CD8-positive, alpha-beta memory T cell (primary cell): ENCODE measurements at places on chromosomes 16 and 17. TPM values are rescaled to one million over a fixed set of nuclear protein-coding genes. Genes with fewer than 3 reads are reported as not detected.

- no peak for DNase-seq
Measured at GRCh38 chr16:2270070-2270462, 2.1 kb upstream of the RNPS1 start.

- no peak for DNase-seq
Measured at GRCh38 chr17:37824534-37825485, 80.0 kb upstream of the HNF1B start.

DNA sequence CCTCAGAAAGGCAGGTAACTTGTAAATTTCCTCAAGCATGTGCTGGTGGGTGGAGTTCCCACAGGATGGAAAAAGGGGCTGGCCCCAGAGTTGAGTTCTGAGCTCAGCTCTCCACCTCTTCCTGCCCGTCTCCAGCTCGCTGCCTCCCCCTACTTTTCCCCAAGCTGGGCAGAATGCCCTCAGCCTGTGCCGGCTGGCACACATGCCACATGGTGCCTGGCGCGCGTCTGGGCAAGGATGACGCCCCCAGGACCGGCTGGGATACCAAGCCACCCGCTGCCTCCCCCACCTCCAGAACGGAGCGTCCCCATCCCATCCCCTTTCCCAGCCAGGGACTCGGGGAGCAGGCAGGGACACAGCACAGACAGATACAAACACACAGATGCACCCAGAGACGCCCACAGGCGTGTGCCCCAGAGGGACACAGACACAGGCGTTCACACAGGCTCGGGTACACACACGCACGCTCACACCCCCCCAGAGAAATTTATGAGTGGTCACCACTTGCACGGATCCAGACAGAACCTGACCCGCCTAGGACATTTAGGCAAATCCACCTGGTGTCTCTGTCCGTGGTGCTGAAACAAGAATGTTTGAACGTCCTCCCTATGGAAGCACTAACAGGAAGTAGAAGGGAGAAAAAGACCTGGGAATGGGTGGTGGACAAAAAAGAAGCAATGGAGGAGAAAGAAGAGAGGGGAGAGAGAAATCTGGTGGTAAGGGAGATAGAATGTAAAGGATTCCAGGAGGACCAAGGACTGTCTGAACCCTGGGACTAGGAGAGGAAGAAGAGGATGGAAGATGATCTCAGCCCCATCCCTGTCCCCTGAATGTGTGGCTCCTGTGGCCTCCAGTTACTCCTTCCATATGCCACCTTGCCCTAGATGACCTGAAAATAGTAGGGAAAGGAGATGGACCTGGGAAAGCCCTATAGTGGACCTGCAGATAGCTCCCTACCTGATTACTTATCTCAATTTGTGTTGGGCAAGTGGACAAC, 15.5 kb downstream of the NEUROD2 start:
- no peak for DNase-seq

LRRC75A gene
- 4.6 TPM for polyA plus RNA-seq

DNA sequence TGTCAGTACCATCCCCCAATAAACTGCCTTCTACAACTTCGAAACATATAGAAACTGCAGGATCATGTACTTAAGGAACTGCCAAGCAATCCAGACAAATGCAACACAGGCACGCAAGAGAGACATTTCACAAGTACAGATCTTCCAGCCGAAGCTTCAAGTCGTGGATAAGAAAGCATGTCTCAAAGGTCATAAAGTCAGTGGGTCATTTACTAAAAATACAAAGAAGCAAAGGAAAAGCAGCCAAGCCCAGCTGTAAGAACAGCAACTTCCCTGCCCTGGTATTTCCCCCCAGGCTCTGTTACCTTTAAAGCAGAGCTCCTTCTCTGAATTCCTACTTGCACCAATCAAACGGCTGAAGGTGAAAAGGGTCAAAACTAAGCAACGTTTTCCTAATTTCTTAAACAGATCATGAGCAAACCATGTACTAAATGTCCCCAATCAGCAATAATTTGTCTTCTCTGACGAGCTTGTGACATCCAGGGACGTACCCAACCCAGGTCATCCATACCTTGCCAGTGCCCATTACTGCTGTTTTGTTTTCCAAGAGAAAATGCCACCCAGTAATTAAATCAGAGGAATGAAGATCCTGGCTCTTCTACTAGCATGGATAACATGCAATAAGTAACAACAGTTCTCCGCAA, 1.7 kb downstream of the AKTIP start:
- DNase-seq, result no peak
